Hematopoietic multipotent progenitor cell treated with erythropoietin and hydrocortisone succinate and interleukin-3 and kit ligand, for 15 days (in vitro differentiated cells): ENCODE measurements at places on chromosomes 4 and X.
A peak's percentile ranks its signal among the peaks of the same experiment; 100 is the strongest.

DNA sequence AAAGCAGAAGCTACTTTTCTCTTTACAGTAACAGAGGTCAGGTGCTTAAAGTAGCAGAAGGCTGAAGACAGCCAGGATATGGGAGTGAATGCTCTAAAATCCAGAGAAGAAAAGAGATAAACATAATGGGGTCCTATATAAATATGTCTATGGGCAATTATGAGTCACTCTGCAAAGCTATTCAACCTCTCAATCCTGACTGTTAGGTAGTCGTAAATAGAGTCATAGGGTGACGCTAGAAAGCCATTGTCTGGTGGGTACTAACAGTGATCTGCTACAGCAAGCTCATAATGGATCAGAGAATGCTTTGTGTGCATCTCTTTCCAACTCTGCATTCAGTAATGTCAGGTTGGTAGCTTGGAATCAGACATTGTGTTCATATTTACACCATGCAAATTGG lies 53.5 kb upstream of the PDE5A start:
- no peak for DNase-seq

DNA sequence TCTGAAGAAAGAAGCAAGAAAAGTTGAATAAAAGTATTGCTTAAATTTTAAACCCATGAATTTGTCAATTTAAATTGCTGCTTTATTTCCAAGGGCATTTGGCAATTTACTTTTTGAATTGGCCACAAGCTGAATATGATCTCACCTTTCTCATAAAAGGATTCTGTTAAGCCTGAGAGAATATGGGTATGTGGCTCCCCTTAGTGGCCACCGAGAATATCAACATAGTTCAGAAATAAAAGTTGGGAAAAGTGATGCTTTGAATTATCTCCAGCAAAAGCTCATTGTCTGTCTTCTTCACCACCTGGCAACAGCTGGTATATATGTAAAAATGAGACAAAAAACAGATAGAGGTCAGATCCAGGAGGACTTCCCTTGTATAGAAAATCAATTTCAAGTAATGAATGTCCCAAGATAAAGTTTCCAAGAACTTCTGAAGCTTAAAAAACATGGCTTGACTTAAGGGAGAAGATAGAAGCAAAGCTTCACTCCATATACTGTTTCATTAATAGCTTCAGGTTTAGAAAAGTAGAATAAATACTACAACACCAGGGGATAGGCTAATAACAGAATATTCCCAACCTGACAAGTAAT lies 290.7 kb upstream of the FAM241A start:
- no peak for DNase-seq

DNA sequence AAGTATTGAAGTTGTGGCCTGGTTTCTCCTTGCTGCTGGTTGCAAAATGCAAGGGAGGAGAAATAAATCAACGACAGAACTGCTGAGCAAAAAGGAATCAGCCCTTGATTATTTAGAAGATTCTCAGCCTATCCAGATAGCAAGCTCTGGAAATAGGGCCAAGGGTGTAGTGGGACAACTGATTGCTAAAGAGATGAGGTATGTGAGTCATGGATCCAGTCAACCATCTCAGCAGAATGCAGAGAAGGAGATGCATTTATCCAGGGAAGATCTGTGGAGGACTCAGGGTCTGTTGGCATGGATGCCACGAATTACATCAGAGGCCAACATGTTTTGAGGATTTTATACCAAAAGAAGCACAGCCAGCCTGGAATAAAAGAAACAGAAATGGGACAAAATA lies 36.7 kb downstream of the FOXR2 start:
- DNase-seq = no peak

DNA sequence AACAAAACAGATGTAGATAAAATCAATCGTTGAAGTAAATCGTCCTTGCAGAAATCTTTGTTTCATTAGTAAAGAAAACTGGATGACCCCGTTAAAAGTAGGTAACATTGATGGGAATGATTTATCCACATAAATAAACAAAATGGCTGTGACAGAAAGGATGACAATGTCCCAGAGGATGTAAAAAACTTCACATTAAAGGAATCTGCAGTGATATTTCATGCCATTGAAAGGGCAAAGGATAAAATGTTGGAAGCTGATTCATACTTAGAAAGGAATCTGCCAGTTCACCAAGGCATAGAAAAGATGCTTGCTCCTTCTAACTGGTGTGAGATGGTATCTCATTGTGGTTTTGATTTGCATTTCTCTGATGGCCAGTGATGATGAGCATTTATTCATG lies 24.2 kb upstream of the EPGN start:
- DNase-seq = no peak

DNA sequence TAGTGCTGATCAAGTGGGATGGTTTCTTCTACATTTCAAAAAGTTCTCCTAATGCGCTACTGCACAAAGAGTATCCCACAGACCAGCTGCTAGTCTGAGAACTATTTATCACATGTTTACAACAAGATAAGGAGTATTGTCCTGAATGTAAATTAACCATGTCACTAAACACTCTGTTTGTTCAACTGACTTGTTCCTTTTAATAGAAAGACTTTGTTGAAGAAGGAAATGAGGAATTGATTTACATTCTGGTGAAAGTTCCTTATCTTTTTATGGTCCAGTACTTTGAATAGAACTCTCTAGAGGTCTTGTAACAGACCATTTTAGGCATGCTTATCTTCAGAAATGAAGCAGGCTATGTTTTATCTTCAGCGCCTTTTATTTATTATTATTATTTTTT lies 67.3 kb upstream of the IL13RA1 start:
- DNase-seq = no peak

DNA sequence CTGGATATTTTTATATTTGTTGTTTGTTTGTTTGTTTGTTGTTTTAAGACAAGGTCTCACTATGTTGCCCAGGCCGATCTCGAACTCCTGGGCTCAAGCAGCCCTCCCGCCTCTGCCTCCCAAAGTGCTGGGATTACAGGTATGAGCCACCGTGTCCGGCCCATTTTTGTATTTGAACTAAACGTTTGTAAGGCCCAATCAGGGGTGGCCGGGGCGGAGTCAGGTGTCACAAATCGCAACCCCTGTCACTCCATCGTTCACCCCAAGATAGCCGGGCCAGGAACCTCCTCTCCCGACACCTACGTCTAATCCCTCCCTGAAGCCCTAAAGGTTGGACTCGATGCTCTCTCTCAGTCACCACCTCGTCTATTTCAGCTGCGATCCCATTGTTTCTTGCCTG lies 722 bp upstream of the EFHC2 start:
- DNase-seq = peak; percentile 2

DNA sequence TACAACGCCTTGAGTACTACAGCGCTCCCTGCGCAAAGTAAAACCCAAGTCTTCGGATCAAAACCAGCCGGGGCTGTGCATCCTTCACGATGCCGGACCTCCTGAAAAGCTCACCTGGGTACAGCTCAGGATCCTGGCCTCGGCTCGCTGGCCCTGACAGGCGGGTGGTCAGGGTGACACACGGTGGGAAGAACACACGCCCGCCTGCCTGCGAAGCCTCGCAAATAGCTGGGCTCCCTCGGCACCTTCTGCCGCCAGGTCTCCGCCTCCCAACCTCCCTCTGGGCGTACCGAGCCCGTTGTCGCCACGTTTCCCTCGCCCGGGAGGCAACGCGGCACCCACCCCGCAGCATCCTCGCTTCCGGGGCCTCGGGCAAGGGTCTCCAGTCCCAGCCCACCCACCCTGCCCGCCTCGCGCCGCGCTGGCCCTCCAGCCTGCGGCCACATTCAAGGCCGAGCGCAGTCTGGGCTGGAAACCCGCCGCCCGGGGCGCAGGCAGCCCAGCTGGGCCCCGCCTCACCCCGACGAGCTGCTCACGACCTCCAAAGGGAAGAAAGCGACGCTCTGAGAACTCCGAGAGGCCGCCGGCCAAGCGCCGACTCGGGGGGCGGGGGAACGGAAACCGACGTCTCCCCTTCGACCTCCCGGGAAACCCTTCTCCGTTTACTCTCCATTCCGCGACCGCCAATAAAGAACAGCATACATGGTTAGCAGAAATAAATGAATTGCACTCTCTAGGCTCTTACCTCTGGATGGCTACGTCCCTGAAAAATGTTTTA lies 511 bp downstream of the PPM1K start:
- DNase-seq = peak; percentile 52

GRCh38 chr4:69823481-69824186 lies 36.3 kb downstream of the SULT1E1 start:
- no peak for DNase-seq

DNA sequence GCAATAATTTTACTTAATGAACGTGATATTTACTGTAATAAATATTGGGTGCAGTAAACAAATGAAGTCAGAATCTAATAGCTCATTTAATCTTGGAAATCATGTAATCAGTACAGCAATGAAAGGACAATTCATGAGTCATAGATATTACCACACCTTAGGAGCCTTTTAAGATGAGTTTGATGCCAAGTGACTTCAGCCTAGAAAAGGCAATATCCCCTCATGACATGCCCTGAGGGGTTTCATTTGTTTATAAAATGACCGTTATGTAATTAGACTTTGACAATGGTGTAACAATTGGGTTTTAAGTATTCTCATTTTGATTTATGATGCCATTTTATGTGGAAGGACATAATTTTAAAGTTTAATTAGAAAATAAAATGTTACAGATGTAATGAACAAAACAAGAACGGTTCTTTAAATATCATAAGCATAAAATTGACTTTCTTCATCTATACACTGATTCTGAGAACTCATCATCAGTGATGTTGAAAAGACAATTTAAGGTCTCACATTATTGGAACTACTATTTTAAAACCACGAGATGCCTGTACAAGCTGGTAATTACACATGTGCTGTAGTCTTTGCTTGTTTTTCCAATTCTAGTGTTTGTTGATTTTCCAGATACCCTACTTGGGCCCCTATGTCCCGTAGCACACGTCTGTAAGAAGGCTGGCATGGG lies 5.0 kb downstream of the FGF2 start:
- DNase-seq = no peak

DNA sequence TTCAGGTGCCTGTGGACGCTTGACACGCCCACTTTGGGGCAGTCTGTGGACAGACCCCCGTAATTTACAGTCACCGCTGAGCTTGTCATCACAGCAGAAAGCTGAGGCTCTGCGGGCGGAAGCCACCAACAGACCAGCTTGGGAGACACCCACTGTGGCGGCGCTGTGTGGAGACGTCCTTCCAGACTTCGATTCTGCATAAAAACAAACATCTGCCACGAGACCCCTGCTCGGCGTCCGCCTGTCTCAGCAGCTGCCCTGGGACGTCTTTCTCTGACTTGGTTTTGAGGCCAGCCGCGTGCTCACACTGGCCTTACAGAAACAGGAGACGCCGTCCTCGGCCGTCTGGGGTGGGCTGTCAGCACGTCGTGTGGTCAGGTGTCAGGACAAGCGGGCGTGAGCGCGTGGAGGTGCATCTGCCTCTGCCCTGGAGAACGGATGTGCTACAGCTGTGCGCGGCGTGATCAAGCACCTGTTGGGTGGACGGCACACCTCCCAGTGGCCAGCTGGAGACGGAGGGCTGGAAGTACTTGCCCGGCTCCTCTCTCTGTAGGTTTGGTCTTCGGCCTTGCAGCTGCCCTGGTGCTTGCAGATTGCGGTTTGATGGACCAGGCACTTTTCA lies 37.5 kb downstream of the PIGG start:
- DNase-seq = no peak

DNA sequence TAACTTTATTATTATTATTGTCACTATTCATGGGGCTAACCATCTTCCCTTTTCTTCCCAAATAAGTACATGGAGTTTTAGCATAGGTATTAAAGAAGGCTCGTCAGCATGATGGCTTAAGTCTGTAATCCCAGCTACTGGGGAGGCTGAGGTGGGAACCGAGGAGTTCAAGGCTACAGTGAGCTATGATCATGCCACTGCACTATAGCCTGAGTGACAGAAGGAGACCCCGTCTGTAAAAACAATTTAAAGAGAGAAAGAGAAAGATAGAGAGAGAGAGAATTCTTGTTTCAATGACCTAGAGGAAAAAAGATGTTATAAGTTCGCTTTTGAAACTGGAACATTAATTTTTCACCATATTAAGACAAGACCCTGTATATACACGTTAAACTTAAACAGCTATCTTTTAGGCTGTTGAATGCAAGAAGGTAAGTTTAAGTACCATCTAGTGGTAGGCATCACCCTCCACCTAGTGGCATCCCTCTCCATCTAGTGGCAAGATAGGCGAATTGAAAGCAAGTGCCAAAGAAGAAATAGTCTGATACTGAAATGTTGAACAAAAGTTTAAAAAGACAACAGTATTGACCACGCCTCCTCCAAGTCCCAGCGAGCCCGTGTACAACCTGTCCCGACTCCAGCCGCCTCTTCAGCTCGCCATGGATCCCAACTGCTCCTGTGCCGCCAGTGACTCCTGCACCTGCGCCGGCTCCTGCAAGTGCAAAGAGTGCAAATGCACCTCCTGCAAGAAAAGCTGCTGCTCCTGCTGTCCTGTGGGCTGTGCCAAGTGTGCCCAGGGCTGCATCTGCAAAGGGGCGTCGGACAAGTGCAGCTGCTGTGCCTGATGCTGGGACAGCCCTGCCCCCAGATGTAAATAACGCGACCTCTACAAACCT lies 26.0 kb upstream of the YTHDC1 start:
- DNase-seq = peak; percentile 57

- no peak for DNase-seq
These were observed 140.5 kb downstream of the GRIA3 start for GRCh38 chrX:123324625-123325024.

GRCh38 chrX:115390078-115390477 lies 100.6 kb downstream of the LUZP4 start:
- DNase-seq = no peak
